ENCODE measurements at places on chromosomes 5 and 9.

- DNase-seq: no peak
Observed at GRCh38 chr5:149860801-149861322, 83.7 kb downstream of the PDE6A start.

DNA sequence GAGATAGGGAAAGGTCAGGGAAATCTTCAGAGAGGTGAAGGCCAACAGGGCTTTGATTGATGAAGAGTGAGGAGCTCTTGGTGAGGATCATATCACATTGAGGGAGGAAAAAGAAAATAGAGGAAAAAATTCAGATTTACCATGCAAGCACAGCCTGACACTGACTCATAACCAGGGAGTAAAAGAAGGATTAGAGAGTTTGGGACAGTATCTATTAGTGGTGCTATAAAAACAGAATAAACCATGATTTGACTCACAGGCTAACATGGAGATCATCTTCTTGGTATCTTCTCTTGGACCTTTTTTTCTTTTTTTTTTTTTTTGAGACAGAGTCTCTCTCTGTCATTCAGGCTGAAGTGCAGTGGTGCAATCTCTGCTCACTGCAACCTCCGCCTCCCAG, 44.4 kb downstream of the MUSK start:
- DNase-seq: no peak

DNA sequence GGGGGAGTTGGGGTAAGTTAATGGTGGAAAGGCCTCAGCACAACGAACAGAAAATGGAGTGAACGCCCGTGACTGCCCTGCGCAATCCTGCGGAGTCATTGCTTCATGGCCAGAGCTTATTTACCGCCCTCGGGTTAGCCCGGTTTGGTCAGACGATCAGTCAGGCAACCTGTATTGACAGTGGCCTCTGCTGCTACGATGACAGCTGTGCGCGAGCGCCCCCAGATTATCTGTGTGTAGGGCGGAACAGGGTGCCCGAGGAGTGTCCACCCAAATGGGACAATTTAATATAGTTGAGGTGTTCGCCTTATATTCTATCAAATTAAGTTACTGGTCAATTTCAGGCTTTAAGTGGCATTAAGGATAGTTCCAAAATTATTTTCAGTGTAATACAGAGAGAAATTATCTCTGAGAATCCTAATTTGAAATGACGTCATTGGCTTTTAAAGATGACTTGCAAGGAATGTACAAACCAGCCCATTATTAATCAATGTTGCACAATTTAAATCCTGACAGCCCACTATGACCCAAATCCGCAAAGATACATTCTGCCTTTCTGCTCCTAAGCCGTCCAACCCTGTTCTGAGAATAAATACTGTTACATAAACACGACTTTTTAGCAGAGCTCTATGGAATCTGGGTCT, 879 bp upstream of the UBQLN1 start:
- DNase-seq: peak; percentile 73

DNA sequence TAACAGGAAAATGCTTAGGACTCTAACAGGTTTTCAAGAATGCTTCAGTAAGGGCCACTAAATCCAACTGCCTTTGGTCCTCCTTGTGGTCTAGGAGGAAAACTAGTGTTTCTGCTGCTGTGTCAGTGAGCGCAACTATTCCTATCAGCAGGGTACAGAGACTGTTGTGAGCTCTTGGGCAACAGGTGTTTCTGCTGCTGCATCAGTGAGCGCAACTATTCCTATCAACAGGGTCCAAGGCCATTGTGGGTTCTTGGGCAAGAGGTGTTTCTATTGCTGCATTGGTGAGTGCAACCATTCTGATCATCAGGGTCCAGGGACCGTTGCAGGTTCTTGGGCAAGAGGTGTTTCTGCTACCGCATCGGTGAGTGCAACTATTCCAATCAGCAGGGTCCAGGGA, 256.3 kb downstream of the CDH10 start:
- DNase-seq: no peak

GRCh38 chr5:2131826-2132496, 249.2 kb upstream of the IRX4 start:
- no peak for DNase-seq

GRCh38 chr5:179731791-179732411, 721 bp upstream of the MAML1 start:
- DNase-seq: no peak

GRCh38 chr5:54226215-54226614, 84.2 kb downstream of the ARL15 start:
- no peak for DNase-seq

GRCh38 chr9:36276781-36277181, 18.5 kb upstream of the GNE start:
- peak; percentile 57 for DNase-seq

DNA sequence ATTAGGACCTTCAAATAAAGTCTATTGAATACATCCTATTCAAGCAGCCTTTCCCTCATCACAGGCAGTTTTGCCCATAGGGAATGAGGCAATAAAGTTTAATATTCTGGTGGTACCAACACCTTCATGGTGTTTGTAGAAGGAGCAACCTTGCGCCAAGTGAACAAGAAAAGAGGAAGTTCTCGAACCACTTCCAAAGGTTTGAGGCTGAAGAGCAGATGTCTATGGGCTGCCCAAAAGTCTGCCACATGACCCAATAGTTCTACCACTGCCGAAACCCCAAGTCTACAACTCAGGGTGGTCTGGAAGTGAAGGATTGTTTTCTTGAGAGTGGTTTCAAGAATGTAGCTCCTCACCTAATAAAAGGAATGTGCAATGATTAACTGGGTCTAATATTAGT, 123.1 kb downstream of the NPR3 start:
- DNase-seq: no peak

All from muscle of arm (tissue), 14 donors.